ENCODE measurements at places on chromosomes 16 and 17. TPM values are rescaled to one million over a fixed set of nuclear protein-coding genes. Genes with fewer than 3 reads are reported as not detected.

GRCh38 chr16:47052666-47053640 lies 79.5 kb upstream of the DNAJA2 start:
- no peak for DNase-seq

GRCh38 chr16:71536752-71537499 lies 10.7 kb downstream of the CHST4 start:
- DNase-seq = no peak

Gene CHST6
- polyA plus RNA-seq = 0.02 TPM

Gene PRSS36
- 0.20 TPM for polyA plus RNA-seq

- no peak for DNase-seq
Measured at GRCh38 chr17:9294661-9295210, 273.4 kb downstream of the NTN1 start.

DNA sequence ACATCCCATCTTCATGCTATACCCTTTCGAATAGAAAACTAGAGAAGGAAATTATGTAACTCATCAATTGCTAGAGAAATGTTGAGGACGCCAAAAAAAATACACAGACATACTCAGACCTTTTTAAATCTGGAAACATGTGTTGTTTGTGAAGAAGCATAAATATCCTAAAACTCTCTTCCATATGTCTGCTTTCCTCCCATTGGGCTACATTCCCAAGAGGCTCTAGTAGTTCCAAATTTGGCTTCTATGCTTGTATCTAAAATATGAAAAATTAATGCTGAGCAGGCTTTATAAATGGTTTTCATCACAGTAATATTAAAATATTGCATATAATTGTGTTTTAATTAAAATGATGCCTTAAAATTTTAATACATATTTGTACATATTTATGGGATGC lies 297.9 kb upstream of the PSMD7 start:
- DNase-seq = no peak

DNA sequence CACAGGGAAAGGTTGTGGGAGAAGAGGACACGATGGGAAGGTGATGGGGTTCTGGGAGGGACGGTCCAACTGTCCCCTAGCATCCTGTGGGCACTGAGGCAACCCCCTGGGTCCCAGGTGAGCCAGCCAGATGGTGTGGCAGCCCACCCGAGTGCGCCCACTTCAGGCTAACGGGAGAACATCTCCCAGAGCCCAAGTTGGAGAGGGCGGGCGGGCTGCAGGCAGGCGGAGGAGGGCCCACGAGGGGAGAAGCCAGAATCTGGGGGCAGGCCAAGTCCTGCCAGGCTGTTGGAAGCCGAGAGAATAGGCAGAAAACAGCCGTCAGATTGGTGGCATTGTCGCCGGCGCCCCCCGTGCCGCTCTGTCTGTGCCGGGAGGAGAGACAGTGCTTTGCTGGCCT lies 13.8 kb upstream of the ABCC3 start:
- no peak for DNase-seq

DNA sequence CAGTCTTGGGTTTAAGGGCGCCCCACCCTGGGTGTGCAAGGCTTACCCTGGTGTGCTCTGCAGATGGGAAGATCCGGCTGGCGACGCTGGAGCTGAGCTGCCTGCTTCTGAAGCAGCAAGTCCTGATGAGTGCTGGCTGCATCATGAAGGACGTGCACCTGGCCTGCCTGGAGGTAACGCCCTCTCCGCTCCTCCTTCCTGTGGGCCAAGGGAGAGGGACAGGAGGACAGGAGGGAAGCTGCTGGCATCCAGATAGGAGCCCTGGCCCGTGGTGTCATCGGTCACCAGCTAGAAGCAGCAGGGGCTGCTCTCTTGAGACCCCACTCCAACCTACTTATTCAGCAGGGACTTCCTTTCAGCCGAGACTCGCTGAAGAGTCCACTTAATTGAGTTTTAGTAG lies 97.8 kb downstream of the CLEC16A start:
- no peak for DNase-seq

Gene PRDM7
- not detected for polyA plus RNA-seq

DNA sequence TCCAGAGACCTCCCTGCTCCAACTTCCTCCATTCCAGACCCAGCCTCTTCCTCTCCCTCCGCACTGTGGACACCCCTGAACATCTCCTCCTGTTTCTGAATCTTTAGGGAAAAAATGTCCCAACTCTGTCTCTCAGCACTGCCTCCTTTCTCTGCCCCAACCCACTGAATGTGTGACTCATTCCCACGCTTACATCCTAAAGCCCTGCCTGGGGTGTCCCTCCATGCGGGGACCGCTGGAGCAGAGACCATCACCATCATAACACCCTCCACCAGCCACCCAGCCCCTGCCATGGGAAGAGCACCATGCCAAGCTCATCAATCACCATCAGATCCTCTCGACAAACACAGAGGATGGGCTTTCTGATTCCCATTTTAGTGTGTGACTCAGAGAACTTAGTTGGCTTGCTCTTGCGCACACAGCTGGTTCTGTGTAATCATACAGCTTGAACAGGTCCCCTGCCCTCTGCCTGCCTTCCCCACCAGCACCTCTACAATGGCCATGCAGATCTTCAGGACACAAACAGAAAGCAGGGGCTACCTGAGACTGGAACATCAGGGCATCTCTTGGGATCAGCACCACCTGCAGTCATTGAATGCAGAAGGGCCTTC lies 10.7 kb downstream of the RPRML start:
- no peak for DNase-seq
